ENCODE measurements at places on chromosomes 7 and 10.

- DNase-seq, result no peak
Measured at GRCh38 chr7:132319481-132319880, 256.8 kb downstream of the PLXNA4 start.

DNA sequence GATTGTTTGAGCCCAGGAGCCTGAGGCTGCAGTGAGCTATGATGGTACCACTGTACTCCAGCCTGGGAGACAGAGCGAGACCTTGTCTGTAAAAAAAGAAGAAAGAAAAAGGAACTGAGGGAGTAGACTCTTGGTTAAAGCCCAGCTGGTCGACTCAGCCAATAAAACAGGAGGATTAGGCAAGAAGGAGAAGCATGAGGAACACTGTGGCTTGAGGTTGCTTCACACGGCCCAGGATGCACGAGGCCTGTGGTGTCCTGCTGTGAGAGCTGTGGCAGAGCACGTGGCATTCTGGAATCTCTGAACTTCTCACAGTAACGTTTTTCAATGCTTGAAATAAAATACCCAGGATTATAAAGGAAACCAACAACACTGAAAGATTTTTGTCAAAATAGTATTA, 93.3 kb downstream of the CUL2 start:
- no peak for DNase-seq

DNA sequence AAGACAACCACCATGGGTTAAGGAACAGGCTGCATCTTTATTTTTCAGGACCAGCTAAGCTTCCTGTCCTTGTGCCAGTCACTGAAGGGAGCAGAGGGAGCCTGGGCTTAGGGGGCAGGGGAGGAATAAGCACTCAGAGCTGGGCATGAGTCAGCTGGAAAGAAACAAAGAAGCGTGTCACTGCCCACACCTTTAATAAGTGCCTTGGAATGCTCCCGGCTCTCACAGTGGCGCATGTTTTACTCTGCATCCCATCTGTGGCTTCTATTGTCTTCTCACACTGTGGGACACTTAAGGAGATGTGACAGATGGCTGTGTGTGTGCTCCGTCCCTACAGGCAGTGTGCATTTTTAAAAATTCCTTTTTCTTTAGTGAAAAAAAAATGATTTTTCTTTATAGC, 71.7 kb downstream of the MTURN start:
- DNase-seq, result peak; percentile 86

GRCh38 chr10:107434854-107435253, 270.3 kb upstream of the SORCS1 start:
- no peak for DNase-seq

GRCh38 chr7:55273186-55273980, 91.8 kb upstream of the LANCL2 start:
- DNase-seq, result no peak

DNA sequence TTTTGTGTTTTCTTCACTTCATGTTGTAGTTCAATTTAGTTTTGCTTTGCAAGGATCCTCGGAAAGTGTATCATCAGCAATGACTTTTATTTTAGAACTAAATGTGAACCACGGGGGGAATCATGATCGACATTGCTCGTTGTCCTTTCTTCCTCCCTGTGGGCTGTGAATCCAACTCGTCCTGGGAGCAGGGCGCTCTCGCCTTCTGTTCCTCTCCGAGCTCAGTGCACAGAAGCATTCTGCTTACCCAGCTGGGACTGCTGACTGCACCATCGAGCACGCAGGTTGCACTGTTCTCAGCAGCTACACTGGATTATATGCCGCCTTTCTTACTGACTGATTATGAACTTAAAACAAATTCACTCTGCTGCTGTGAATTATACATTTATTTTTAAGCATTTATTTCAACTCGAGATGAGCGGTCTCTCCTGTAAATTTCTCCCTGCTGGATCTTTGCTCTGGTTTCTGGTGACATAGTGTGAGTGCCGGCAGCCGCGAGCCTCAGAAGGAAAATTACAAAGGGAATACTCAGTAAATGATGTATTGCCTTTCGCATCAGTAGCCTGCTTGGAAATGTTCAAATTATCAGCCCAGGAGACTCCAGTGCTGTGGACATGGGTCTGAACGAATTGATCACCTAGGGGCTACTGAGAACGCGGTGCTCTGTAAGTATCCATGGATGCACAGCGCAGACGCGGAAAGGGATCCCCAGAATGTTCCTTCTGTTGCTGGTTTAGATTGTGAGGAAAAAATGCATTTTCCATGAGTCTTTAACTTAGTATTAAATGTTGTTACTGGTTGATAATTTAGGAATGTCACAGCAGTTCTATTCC, 92.6 kb downstream of the PTPRE start:
- DNase-seq, result no peak

DNA sequence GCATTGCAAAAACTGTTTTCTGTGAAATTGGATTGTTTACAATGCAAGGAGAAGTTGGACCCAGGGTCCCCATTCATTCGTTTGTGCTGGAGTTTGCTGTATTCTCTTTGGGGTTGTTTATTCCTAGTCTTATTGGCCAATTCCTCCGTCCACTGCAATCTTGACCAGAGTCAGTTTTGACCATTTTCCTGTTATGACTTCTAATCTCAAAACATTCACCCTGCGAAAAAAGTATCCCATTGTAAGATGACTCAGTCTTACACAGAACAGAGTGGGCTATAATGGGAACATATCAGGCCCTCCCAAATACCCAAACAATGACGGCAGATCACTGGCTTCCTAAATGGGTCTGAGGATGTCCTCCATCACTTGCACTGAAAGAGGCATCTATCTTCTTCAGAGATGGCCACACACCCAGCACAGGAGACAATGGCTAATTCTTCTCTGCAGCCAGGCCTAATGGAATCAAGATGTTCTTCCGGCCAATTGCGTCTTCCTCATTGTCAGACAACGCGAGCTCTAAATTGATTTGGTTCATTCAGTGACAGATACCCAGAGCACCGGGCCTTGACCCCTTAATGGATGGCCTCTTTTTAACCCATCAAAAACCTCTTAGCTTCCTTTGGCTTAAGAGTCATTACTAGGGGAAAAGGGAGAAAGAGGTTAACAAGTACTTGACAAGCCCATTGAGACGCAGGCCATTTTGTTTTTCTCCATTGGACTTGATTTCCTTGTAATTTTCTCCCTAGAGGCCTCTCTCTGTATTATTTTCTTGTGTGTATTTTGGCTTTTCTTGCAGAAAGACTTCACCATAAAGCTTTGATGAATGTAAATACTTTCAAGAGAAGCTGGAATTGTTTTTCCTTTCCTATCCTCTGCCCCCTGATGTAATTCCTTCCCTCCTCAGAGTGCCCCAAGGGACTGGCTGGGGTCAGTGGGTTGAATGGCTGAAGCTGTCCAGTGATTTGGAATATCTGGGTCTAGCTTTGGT, 129.6 kb downstream of the PRPF18 start:
- peak; percentile 88 for DNase-seq

DNA sequence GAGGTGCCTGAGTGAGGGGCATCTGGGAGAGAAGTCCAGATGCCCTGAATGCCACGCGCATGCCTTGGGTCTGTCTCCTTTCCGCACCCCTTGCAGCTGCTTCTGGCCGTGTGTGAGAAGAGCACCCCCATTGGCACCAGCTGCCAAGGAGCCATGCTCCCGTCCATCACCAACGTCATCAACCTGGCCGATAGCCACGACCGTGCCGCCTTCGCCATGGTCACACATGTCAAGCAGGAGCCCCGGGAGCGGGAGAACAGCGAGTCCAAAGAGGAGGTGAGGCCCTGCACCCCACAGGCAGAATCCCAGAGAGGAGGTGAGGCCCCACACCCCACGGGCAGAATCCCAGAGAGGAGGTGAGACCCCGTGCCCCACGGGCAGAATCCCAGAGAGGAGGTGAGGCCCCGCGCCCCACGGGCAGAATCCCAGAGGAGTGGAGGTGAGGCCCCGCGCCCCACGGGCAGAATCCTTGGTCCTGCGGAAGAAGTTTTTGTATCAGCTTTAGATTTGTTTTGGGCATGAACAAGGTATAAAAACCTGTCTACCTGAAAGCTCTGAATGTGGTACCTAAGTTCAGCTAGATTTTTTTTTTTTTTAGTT, 91.8 kb downstream of the TRRAP start:
- DNase-seq, result no peak

DNA sequence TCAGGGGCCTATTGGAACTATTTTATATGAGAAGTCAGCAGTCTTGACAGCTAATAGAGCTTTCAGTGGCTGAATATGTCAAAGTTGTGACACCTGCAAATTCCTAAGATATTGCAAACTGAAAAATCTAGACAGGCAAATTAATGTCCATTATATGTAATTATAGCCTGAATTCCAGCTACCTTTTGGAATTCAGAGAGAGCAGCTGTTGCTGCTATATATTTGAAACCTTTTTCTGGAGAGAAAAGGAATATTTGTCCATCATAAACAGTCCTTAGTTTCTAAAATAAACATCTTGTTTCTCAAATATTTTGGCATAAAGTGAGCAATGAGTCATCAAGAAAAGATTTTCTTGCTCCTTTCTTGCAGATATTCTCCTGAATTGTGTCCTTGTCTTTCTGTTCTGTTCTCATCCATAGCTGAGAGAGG, 408.9 kb upstream of the SEMA3D start:
- no peak for DNase-seq

DNA sequence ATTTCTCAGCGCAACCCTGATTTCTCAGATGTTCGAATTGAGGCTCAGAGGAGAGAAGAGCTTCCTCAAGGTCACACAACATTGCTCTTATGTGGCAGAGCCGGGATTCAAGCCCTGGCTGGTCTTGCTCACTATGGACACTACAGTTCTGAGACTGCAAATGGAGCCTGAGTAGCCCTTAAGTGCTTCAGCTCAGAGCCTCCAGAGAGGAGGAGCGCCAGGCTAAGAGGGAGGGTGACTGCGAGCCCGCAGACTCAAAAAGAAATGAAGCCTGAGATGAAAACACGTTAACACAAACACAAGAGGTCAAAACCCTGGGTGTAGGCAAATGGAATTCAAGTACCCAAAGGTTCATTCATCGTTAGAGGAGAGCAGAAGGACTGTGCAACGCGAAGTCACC, 13.9 kb downstream of the ARHGAP22 start:
- no peak for DNase-seq

- no peak for DNase-seq
Measured at GRCh38 chr10:114773197-114773532, 48.4 kb upstream of the FHIP2A start.

DNA sequence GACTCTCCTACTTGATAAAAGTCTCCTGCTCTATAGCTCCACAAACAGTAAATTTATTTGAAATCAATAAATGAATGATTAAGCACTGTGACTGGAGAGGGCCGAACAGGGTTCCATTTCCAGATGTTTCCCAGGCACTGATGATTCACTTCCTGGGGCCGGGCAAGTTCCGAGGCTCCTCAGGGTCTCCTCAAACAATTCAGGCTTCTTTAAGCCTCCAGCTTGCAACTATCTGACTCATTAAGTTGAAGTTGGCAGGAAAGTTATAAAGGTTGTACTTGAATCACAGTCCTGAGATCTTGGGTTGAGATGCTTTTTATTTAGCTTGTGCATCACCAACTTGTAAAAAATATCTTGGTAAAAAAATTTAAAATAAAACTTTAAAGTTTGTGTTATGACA, 612.9 kb downstream of the DNAJB6 start:
- no peak for DNase-seq

GRCh38 chr10:62817766-62818425, 1.7 kb upstream of the EGR2 start:
- DNase-seq, result peak; percentile 94

GRCh38 chr7:143458681-143459080, 15.4 kb downstream of the TAS2R60 start:
- no peak for DNase-seq

GRCh38 chr10:114485696-114486400, 81.5 kb upstream of the AFAP1L2 start:
- no peak for DNase-seq

DNA sequence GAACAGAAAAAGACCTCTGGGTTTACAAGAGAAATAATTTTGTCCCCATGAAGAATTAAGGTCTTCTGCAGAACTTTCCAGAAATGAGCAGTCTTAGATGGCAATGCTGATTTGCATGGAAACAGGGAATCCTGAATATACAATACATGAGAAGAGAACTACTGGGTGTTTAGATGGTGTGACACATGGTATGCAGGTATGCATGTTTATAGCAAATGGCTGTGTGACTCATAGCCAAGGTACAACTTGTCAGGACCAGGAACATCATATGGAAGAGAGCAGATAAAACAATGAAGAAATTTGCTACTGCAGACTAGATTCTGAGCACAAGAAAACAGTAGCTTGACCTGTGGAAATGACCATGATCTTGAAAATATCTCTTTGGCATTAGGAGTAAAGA, 907.8 kb downstream of the GATA3 start:
- DNase-seq, result peak; percentile 58

DNA sequence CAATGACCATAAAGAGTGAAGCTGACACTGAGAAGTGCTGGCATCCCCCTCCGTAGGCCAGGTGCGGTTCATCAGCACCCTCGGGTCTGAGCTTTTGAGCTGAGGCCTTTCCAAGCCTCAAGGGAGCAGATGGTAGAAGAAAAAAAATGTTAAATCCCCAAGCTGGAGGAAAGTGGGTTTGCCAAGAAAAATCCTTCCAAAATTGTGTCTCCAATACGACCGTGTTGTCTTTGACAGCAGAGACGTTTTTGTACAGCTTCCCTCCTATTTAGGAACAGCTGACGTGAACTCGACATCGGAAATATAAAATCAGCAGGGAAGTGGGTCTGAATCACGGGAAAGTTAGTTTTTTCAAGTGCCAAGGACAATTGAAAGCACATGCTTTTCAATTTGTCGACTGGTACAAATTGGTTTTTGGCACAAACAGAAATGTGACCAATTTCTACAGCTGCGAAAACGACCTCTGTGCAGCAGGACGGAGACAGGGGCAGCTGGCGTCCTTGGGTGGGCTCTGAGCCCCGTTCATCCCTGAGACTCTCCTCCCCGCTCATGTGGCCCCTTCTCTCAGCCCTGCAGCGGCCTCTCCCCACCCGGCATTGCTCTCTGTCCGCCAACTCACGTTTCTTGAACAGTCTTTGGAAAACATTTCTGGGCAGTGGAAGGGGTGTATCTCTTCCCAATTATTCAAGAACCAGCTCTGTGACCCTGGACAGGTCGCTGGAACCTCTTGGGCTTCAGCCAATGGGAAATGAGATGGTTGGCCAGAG, 89.9 kb downstream of the PAXIP1 start:
- DNase-seq, result no peak

GRCh38 chr10:78905957-78906308, 162.8 kb upstream of the ZMIZ1 start:
- DNase-seq, result no peak

- DNase-seq, result no peak
Measured at GRCh38 chr10:120713573-120714205, 137.5 kb upstream of the WDR11 start.

DNA sequence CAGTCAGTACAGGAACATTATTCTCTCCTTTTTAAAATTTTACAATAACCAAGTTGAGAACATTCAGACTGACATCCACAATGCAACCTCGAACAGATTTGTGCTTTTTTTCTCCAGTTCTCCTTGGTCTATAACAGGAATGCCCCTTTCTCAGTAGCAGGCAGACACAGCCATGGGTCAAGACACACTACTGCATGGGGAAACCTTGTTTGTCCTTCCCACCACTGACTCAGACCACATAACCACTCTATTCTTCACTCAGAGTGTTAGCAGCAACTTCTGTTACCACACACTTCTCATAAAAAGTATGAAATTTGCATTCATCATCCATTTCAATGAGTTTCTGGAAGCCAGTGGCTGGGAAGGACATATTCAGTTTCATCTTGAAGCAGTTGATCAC, 421.7 kb downstream of the ADRA2A start:
- no peak for DNase-seq

- peak; percentile 81 for DNase-seq
Measured at GRCh38 chr10:88689366-88689765, 16.7 kb upstream of the LIPK start.
